ENCODE measurements at places on chromosomes 7 and 10.
A peak's percentile ranks its signal among the peaks of the same experiment; 100 is the strongest.

GRCh38 chr10:75355706-75356105 is 45.9 kb downstream of the ZNF503 start:
- no peak for DNase-seq

DNA sequence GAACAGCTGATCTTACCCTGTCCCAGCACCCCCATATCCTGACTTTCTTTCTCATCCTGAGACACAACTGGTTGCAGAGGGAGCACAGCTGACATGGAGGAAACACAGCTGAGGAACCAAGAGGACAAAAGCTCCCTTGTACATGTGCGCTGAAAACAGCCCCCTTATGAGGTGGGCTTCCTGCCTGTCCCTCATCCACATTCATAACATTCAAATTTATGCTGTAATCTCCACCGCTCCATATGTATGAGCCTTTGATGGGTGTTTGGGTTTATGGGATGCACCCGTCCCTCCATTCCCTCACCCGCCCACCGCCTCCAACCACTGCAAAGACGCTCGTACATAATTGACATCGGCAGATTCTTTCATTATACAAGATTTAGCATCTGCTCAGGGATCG is 49.6 kb upstream of the BTRC start:
- no peak for DNase-seq

GRCh38 chr7:71339924-71340323 is 208.0 kb downstream of the GALNT17 start:
- no peak for DNase-seq

- DNase-seq: no peak
Measured at GRCh38 chr7:148374396-148375259, 215.9 kb upstream of the C7orf33 start.

DNA sequence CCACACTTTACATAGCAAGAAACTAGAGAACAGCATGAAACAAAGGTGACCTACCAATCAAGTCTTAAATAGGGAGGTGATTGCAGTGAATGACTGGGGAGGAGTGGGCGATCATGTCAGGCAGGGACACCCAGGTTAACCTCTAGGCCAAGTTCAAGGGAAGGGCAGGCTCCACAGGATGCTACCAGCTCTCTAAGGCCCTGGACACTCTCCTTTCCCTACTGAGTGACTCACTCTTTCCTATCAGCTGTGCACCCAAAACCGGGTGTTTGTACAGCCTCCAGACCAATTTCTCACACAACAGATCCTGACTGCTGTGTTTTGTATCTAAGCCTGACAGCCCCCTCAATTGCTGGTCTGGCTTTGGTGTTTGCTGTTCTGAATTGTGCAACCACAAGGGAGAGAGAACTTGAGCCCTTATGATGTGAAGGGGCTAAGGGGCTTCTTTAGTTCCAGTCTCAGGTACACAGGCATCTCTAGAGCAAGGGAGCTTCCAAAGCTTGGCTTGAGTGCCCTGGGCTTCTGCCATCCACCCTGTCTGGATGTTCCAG is 107.8 kb downstream of the TBXAS1 start:
- DNase-seq: peak; percentile 20

DNA sequence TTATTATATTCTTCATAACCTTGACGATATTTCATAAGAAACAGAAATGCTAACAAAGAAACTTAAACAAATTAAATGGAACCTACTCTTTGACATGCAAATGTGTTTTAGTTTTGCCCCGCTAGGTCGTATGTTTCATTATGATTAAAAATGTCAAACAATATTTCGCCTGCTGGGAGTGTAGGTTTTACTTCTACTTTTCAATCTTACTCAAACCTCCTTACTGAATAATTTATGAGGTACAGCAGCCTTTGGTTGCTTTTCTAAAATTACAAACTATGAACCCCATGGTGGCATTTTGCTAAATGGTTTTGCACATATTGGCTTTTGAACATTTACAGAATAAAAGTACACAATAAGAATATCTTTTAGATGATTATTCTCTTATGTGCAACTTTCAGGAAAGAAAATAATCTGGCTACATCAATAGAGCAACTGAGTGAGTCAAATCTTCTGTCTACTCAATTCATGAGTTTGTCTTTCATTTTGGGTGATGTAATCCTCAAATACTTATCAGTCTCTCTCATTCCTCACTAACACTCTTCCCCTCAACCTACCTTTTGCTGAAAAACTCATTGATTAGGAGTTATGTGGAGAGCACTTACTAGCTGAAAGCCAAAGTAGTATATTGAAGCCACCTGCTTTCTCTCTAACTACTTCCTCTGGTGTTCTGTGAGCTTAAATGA is 1226.4 kb downstream of the XPNPEP1 start:
- DNase-seq: no peak

GRCh38 chr10:58608351-58608750 is 95.7 kb downstream of the BICC1 start:
- DNase-seq: peak; percentile 37

DNA sequence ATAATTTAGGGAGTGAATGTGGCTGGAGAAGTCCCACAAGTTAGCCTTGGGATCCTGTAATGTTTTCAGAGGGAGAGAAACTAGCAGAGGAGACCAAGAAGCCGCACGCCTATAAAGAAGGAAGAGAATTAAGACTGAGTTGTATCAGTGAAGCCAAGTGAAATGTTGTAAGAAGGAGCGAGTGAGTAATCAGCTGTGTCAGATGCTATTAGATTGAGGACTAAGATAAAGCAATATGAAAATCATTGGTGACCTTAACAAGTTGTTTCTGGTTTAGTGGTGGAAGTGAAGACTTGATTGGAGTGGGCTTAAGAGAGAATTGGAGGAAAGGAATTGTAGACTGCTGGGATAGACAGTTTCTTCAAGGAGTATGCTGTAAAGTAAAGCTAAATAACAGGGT is 8.8 kb downstream of the CCSER2 start:
- DNase-seq: peak; percentile 79

GRCh38 chr10:93703066-93703465 is 674 bp upstream of the FRA10AC1 start:
- no peak for DNase-seq

DNA sequence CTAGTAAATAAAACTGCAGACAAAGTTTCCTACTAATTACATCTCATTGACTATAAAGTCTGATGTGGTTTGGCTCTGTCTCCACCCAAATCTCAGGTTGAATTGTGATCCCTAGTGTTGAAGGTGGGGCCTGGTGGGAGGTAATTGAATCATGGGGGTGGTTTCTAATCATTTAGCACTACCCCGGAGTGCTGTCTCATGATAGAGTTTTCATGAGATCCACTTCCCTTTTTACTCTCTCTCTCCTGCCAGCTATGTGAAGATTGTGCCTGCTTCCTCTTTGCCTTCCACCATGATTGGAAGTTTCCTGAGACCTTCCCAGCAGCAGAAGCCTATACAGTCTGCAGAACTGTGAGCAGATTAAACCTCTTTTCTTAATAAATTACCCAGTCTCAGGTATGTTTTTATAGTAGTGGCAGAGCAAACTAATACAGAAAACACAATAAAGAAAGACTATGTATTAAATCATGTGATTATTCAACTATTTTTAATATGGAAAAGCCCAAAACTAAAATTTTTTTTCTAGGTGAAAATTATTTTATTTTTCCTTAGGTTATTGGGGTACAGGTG is 232.1 kb downstream of the FZD1 start:
- DNase-seq: no peak

DNA sequence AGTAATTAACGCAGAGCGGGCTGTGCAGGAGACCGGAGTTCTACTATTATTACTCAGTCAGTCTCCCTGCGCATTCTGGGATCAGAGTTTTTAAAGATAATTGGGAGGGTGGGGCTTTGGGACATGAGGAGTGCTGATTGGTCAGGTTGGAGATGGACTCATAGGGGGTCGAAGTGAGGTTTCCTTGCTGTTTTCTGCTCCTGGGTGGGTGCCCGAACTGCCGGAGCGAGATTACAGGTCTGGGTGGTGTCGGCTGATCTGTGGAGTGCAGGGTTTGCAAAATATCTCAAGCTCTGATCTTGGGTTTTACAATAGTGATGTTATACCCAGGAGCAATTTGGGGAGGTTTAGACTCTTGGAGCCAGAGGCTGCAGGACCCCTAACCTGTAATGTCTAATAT is 3.9 kb upstream of the LRRC27 start:
- DNase-seq: no peak

DNA sequence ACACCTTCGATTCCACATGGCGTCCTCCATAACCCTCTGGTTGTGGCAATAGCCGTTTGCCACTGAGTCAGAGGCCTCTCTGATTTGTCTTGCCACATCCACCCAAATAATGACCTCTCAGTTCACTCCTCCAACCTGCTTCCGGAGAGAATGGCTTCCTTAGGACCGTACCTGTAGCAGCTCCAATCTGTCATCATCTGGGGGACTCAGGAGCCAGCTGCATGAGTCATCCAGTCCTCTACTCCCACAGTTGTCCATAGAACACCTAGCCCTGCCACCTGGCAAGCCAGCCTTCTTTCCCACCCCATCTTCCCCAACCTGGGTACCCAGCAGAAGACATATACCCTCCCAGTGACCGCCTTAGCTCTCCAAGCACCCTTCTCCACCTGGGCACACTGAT is 64.4 kb upstream of the MXI1 start:
- no peak for DNase-seq

- DNase-seq: no peak
Measured at GRCh38 chr7:84159435-84159834, 35.2 kb downstream of the SEMA3A start.

- peak; percentile 44 for DNase-seq
Measured at GRCh38 chr7:34087892-34088891, 182.9 kb downstream of the BMPER start.

- peak; percentile 93 for DNase-seq
Measured at GRCh38 chr7:24821045-24821753, 63.9 kb upstream of the GSDME start.
